ENCODE measurements at places on chromosomes 2 and 18. TPM values are rescaled to one million over a fixed set of nuclear protein-coding genes. Genes with fewer than 3 reads are reported as not detected.

Gene TRMT61B
- 14.7 TPM for total RNA-seq

Gene GCG
- total RNA-seq, result not detected

Gene ALPP
- not detected for total RNA-seq

Gene SP140
- 2.7 TPM for total RNA-seq

Gene DNAH7
- 1.8 TPM for total RNA-seq

- H3K4me1 ChIP-seq, result peaks cover 2% of the 10 kb centered on the region
- no peaks in the 10 kb centered on the region for H3K27me3 ChIP-seq
- H3K27ac ChIP-seq, result no peak overlapping the region
- no peak overlapping the region for H3K4me3 ChIP-seq
- no peak for DNase-seq
Measured at GRCh38 chr18:74283646-74284045, 8.1 kb downstream of the CYB5A start.

- DNase-seq, result no peak
- H3K27me3 ChIP-seq, result peaks cover 2% of the 10 kb centered on the region
- no peaks in the 10 kb centered on the region for H3K36me3 ChIP-seq
Measured at GRCh38 chr2:112706170-112706664, 14.6 kb upstream of the NT5DC4 start.

DNA sequence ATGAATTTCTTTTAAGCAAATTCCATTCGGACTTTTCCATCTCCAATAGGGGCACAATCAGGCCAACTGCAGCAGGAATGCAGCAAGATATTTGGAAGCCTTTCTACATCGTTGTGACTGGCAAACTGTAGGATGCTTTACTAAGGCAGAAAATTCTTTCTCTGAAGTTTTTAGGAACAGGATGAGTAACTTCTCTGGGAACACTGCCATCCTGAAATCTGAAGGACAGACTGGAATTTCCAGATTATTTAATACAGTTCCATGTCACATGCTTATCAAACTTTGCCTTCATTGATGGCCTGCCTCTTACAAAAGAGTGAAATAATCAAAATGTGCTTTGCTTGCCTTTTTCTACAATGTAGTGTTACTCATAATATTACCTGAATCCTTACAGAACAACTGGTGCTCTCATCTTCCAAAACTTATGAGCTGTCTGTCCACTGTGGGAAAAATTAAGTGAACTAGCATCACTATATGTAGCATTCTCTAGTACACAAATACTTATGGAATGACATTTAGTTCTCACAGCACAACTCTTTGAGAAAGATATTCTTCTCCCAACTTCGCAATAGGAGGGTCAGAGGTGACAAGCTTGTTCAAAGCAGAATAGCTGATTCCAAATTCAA is 32.0 kb upstream of the MAP2 start:
- no peak for DNase-seq
- no peak overlapping the region for H3K4me3 ChIP-seq
- no peak overlapping the region for H3K27ac ChIP-seq
- H3K4me1 ChIP-seq, result peaks cover 3% of the 10 kb centered on the region

Measured in aorta (tissue), 5 donors.